ENCODE measurements at places on chromosomes 4 and X. TPM values are rescaled to one million over a fixed set of nuclear protein-coding genes. Genes with fewer than 3 reads are reported as not detected.

- DNase-seq = no peak
Observed at GRCh38 chr4:166527500-166527899, 654.5 kb downstream of the TLL1 start.

DNA sequence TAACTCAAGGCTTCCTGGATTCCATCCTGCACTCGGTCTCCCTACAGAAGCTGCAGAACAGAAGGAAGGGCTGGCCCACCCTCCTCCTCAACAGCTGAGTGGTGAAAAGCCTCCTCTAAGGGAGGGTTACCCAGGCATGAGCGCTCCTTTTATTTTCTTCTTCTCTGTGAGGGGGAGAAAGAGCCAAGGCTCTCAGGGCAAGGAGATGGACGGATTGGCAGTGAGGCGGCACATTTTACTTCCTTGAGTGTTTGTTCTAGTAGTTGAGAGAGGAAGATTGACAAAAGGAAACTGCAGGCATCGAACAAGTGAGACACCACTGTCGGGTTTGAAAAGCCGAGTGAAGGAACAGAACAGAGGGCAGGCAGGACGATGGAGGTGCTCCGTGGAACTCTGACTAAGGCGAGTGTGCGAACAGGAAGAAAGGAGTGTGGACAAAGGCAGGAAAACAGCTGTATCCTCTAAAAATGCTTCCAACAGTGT, 38.4 kb upstream of the STS start:
- DNase-seq = no peak

The NXT2 gene
- 4.9 TPM for total RNA-seq

GRCh38 chrX:154010330-154011087, 9.2 kb downstream of the IRAK1 start:
- no peak for DNase-seq

DNA sequence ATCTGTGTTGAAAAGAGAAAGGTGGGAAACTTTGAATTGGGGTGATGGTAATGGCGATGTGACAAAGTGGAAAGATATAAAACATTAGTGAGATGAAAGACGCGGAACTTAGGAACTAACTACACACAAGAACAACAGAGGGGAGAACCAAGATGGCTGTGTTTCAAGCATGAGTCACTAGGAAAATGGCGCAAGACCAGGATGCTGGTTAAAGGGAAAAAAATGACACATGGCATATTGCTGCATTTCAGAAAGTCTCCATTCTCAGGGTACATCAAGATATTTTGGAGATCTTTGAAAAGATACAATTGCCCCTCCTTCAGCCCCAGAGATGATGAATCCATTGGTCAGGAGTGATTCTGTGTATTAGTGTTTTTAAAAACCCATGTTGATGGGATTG, 164.4 kb downstream of the FBXO8 start:
- DNase-seq = no peak

The GRIPAP1 gene
- total RNA-seq = 52.7 TPM

The SYN1 gene
- total RNA-seq = 0.55 TPM

DNA sequence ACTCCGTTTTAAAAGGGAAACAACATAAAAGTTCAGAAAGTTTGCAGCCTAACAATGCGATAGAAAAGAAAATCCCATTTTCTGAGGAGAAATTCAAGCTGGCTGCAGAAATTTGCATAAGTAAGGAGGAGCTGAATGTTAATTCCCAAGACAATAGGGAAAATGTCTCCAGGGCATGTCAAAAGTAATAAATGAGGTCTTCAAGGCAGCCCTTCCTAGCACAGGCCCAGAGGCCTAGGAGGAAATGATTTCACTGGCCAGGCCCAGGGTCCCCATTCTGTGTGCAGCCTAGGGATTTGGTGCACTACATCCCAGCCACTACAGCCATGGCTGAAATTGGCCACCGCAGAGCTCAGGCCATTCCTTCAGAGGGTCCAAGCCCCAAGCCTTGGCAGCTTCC, 59.3 kb downstream of the TKTL2 start:
- no peak for DNase-seq

DNA sequence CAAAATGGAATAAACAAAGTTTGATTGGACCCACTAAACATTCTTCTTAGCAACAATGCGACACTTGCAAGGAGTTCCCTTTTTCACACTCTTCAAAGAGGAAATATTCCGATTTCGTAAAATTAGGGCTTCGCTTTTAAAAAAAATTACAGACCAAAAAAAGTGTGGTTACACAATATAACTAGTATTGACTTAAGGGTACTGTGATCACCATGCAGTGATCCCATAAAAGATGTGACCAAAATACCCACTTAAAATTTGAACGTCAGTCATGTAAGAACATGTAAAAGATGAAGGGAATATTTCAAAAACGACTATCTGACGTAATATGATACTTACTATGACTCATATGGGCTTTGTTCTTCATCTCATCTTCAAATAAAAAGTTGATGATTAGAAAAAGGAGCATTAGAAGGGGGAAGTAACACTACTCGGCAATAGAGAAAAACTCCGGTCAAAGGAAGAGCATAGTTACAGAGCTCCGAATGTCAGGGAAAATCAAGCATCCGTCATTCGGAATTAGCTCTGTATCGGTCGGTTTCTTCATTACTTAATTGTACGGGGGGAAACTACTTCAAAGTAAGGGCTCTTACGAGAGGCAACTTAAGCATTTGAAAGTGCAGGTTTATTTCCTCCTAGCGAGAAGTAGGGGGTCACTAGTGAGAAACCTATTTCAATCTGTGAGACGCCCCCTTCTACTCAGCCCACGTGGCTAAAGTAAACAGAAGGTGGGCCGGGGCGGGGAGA, 1.3 kb upstream of the TET2 start:
- DNase-seq = no peak

Data from mucosa of gallbladder (tissue), 1 donor.